Sciatic nerve (tissue), 2 donors: ENCODE measurements at places on chromosomes 4 and X.

DNA sequence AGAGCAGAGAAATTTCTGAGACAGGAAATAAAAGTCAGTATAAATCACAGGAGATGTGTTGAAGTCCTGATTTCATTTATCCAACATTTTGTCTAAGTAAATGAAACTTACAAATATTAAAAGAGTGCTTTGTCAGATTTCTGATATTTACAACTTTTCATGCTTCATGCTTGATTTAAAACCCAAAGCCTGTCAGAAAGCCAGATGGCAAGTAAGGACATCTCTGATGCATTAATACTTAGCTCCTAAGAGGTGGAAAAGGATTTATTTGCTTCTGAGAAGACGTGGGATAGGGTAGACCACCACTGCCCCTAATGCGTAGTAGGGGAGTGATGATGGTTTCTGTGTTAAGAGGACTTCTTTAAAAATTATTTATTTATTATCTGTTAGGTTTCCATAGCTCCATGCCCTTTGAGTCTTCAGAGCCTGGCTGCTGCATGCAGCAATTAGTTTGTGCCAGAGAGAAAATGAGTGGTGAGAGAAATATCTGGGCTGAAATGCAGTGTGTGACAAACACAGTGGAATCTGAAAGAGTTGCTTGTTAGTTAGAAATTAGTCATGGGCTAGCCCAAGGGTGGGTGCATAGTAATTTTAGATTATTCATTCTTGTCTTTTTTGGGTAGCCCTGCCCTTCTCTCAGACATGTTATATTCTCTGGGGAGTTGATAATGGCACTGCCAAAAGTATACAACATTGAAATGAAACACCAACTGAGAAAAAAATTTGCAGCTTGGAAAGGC, 333.8 kb downstream of the C4orf33 start:
- no peak for DNase-seq

DNA sequence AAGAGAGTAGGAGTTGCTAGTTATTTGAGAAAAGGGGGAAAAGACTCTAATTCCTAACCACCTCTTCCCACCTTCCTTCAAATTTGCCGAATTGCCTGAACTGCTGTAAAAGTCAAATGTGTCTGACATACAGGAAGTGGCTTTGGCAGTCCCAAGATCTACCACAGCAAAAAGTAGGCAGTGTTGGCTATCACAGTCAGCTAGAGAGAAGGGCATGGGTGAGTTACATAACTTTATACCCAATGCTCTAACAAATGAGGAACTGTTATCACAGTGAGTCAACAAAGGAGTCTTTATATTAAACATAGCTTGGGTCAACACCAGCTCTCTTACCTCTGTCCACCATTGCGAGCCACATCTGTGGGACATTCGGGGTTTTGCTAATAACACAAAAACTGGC, 2.4 kb upstream of the MBNL3 start:
- no peak for DNase-seq

GRCh38 chrX:120308959-120309872, 2.0 kb downstream of the TMEM255A start:
- peak; percentile 66 for DNase-seq

GRCh38 chr4:162461952-162462351, 298.2 kb upstream of the FSTL5 start:
- no peak for DNase-seq

- no peak for DNase-seq
These were observed 26.7 kb downstream of the SH3RF1 start for GRCh38 chr4:169243825-169244609.

- no peak for DNase-seq
These were observed 130.3 kb upstream of the PDLIM3 start for GRCh38 chr4:185665655-185666054.

DNA sequence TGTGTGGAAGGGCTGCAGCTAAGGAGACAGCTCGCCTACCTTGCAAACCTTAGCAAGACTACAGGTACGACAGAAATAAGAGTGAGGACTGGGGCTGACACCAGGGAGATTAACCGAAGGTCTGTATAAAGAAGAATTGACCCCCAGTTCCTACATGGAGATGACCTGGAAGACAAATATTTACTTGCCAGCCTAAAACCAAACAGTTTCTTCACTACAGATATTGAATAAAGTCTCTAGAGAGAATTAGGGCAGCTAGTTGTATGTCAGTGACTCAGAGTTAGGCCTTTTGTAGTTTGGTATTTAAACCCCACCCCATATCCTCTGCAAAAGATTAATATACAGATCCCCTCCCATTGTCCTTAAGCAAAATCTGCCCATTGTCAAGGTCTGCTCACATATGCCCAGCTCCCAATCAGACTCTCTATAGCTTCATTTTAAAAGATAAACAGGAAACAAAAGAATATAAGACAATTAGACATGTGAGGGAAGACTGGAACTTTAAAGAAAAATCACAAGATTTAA, 28.1 kb upstream of the FRMPD3 start:
- no peak for DNase-seq

- DNase-seq: no peak
These were observed 55.3 kb upstream of the TECRL start for GRCh38 chr4:64464581-64464980.

- DNase-seq: no peak
These were observed 38.9 kb upstream of the RAP1GDS1 start for GRCh38 chr4:98222306-98222705.

DNA sequence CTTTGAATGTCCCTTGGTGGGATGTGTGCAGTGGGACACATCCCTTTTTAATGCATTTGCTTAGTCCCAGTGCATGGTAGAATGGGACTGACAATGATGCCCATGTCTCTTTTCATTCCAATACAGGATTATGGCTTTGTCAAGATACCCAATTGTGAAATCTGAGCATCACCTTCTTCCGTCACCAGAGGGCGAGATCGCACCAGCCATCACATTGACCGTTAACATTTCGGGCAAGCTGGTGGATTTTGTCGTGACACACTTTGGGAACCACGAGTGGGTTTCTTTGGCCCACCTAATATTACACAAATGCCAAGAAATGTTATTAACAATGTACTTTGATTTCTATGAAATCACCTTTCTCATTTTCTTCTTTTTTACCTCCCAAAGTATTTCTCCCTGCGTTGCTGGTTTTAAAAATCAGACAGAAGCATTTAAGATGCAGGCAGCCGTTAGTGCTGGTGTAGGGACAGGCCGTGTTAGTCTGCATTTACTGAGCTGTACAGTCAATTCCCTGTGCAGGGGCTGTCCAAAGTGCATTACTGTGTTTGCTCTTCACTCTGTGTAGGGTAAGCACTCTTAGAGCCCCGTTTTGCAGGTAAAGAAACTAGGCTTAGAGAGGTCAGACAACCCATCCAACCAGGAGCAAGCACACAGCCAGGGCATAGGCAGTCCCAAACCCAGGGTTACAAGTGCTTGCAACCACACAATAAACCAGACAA, 46.5 kb downstream of the CWH43 start:
- DNase-seq: no peak

- no peak for DNase-seq
These were observed 373 bp upstream of the INTS6L start for GRCh38 chrX:135520022-135520552.

DNA sequence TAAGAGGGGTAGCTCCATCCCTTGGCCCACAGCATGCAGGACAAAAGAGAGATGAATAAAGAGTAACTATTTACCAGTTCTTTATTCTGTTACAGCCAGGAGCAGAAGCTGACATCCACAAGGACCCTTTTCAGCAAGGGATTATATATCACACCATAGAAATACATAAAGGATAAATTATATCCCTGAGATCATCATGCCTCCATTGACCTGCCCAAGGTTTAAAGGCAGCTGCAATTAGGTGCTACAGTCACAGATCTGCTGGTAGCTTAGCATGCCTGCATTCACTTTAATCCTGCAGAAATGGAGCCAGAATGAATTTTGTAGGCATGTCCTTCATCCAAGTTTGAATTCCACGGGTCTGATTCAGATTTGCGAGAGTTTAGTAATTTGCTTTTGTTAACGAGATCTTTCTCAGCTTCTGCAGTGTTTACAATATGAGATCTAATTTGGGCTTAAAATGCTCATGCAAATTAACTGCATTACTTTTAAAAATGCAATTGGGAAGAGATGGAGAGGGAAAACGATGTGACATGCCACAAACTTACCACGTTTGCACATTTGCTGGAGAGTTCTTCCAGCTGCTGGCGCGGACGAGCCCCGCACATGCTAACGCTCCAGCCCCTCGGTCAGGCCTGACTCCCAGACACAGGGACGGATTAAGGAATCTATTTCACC, 327.0 kb upstream of the NOCT start:
- no peak for DNase-seq

GRCh38 chr4:98406819-98407218, 145.6 kb downstream of the RAP1GDS1 start:
- no peak for DNase-seq

DNA sequence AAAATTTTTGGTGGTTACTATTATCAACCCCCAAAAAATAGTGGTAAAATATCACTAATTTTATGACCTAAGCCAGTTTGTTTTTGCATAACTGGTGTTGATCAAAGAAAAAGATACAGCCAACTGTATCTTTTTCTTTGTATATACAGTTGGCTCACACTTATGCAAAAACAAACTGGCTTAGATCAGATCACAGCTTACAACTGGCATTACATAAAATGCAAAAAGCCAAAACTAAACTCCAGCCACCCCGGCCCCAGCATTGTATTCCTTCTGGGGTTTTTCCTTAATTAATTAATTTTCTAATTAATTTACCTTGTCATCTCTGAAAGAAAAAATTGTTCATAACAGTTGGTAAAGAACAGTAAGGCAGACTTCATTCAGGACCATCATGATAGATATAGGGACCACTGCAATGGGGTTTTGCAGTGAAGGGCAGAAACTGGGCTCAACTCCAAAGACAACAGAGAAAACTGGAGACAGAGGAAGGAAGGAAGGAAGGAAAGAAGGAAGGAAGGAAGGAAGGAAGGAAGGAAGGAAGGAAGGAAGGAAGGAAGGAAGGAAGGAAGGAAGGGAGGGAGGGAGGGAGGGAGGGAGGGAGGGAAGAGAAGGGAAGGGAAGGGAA, 202.1 kb downstream of the HNRNPD start:
- no peak for DNase-seq

GRCh38 chr4:105399532-105400161, 74.2 kb downstream of the PPA2 start:
- DNase-seq: no peak

- no peak for DNase-seq
These were observed 38.3 kb upstream of the CBLL2 start for GRCh38 chrX:22234380-22234779.

- DNase-seq: no peak
These were observed 54.4 kb downstream of the KLHL4 start for GRCh38 chrX:87571964-87572363.

- no peak for DNase-seq
These were observed 5.4 kb upstream of the FNIP2 start for GRCh38 chr4:158763462-158763861.

DNA sequence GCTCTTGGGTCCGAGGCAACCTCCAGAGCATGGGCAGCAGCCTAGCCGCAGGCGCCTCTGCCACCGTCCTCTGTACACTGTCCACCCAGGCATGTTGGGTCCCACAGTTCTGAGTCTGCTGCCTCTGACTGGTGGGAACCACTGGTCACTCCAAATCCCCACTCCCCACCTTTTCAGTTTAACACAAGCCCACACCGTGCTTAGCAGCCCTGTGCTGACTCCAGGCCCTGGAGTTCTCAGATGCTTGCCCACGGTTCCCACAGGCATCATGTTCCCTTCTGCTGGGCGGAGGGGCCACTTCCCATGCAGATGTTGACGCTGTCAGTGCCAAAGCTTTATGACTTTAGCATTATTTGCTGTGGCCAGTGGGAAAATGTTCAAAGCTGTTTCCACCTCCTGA, 104.5 kb downstream of the SCD5 start:
- DNase-seq: no peak

DNA sequence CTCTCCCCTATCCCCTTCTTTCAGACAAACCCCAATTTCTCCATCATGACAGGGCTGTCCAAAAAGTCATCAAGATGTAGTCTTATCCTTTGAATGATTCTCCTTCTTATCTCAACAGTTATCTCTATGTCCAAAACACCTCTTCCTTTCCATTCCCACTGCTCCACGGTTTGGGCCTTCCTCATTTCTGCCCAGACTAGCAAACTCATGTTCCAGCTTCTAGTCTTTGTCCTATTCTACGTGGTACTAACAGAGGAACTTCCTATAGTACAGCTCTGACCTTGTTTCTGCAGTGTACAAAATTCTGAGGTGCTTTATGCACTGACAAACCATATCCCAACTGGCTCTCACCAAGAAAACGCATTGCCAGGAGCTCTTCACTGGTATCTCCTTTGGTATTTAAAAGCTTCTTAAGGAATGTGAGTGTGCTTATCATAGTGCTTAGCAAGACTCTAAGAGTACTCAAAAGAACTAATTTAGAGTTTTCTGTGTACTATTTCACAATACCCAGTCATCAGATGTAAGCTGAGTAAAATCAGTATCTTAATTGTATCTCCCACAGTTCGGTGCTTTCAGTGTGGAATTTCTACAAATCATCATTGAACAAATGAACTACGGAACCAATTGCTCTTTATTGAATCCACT, 65.5 kb downstream of the MAML3 start:
- DNase-seq: no peak

DNA sequence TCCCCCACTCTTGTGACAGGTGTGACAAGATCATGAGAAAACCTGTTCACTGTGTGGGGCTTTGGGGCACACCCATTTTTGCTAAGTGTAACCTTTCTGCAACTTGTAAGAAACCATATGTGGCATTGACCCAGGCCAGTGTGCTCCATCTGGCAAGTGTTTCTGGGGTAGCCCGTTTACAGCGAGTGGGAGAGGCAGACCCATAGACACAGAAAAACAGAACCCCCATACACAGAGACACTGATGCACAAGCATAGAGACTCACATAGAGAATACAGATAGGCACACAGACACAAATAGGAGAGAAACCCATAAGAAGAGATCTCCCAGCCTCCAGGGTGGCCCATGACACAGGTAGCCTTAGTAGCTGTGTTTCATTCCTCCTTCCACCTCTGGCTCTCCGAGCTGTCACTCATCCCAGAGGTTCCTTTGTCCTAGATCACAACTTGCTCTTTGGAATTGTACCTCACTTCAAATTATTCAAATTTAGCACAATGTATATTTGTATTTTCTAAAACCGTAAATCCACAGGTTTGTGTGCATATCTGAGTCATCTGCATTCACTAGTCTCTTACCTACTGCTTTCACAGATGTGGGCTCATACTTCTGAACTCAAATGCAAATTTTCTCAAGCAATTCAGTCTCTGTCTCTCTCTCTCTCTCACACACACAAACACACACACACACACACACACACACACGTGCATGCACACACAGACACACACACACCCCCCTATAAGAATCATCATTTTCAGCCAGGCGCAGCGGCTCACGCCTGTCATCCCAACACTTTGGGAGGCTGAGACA, 114.4 kb downstream of the SH3KBP1 start:
- no peak for DNase-seq

GRCh38 chr4:82320351-82320750, 53.4 kb downstream of the HNRNPD start:
- no peak for DNase-seq

DNA sequence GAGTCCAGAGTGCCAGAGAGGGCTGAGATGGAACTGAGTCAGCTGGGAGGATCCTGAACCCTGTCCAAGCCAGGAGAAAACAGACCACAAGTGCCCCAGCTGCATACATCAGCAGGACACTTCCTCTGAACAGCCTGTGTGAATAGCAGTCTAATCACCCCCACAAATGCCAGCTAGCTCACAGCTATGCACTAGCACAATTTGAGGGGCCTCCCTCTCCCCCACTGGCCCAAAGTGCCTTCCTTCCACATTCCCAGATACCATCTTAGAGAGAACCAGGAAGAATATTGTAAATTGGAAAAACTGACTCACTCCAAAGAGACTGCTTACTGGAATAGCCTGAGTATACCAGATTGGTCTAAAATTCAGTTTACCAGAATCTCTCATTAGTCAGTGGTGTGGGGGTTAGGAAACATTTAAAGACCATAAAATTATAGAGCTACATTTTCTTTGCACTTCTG, 292.6 kb upstream of the KLF3 start:
- DNase-seq: no peak
